Activated CD4-positive, alpha-beta T cell treated with anti-CD3 and anti-CD28 coated beads for 36 hours (primary cell): ENCODE measurements at places on chromosomes 13 and 19. TPM values are rescaled to one million over a fixed set of nuclear protein-coding genes. Genes with fewer than 3 reads are reported as not detected.
A peak's percentile ranks its signal among the peaks of the same experiment; 100 is the strongest.

DNA sequence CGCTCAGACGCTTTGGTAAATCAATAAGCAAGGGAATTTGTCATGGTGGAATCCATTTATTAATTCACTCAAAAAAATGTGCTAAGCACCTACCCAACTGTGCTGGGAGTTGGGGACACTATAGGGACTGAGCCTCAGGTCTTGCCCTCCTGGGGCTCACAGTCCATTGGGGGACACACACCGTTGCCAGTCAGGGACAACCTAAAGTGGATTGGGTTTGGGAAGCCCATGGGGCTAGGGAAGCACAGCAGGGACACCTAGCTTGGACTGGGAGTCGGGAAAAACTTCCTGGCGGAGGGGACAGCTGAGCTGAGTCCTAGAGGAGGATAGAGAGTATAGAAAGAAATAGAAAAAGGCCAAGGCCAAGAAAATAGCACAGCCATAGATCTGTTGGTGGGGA is 8.5 kb downstream of the FOSB start:
- DNase-seq = no peak

DNA sequence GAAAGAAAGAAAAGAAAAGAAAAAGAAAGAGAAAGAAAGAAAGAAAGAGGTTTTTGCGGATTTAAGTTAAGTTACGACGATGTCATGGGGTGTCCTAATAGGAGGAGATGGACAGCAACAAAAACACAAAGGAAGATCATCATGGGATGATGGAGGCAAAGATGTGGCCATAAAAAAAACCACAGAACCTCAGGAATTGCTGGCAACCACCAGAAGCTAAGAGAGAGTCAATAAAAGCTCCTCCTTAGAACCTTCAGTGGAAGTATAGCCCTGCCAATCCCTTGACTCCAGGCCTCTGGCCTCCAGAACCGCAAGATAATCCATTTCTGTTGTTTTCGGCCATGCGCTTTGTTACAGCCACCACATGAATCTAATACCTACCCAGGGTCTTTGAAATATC is 11.5 kb downstream of the PLEKHA4 start:
- no peak for DNase-seq

Gene SELENOV
- total RNA-seq = not detected

DNA sequence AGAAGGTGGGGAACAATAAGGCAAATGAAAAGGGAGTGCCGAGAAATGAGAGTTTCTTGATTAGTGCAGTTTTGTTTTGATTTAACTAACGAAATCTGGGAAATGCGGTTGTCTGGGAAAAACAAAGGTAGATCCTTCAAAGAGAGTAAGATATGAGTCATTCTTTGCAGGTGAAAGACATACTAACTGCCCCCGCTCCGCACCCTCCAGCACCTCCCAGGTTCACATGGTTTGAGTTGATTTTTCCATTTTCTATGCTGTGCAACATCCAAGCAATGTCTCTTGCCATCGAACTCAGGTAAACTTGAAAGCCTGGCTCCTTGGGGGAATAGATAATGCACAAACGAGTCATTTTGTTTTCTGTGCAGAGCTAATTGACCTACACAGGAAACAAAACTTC is 84.1 kb upstream of the KLF12 start:
- DNase-seq = no peak

Gene ZNF850
- total RNA-seq = 10.7 TPM

Gene SMIM24
- total RNA-seq = not detected

Gene APOC4
- total RNA-seq = not detected

DNA sequence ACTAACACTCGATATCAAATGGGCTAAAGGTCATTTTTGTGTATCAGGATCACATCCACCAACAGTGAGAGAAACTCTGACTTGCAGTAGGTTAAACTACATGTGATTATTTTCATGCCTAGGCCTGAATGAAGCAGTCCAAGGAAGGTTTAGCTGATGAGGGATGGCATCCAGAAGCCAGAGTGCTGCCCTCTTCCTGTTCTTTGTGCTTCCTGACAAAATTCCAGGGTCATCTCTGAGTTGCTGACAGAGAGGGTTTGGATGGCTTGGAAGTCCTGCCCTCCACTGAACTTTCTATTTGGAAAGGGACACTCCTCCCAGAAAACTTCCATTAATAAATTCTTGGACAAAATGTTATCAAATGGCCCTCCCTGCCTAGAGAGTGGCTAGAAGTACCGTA is 728.3 kb upstream of the SLC10A2 start:
- no peak for DNase-seq

GRCh38 chr13:28854657-28855056 is 34.5 kb downstream of the MTUS2 start:
- DNase-seq = no peak

Gene PRSS57
- total RNA-seq = not detected

Gene FREM2
- not detected for total RNA-seq

GRCh38 chr19:46299695-46300094 is 2.9 kb downstream of the HIF3A start:
- DNase-seq = no peak

- DNase-seq = no peak
Observed at GRCh38 chr13:85170372-85170771, 628.8 kb downstream of the SLITRK6 start.

Gene HRC
- not detected for total RNA-seq

- DNase-seq = peak; percentile 47
Observed at GRCh38 chr19:48258350-48258749, 2.6 kb upstream of the CARD8 start.

Gene MIR17HG
- total RNA-seq = 13.8 TPM

DNA sequence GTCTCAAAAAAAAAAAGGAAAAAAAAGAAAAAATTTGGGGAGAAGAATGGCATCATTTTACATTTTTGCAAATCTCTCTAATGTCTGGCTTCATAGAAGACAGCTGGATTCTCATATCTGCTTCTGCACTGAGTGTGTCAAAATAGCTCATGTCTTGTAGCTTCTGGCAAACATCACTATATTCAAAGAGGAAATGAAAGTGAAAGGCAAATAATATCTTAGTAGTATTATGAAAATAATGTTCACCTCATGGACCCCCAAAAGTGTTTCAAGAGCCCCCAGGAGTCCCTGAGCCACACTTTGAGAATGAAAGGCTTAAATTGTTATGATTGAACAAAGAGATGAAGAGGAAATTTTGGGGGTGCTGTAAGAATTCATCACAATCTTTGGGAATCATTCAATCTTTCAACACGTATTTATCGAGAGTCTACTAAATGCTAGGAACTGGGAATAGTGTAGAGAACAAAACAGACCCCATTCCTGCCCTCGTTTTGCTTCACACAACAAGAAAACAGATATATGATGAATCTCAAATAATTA is 1.2 kb upstream of the SLC6A16 start:
- no peak for DNase-seq

Gene FBXL3
- 31.6 TPM for total RNA-seq

GRCh38 chr13:27044837-27045570 is 126.6 kb downstream of the USP12 start:
- DNase-seq = no peak

DNA sequence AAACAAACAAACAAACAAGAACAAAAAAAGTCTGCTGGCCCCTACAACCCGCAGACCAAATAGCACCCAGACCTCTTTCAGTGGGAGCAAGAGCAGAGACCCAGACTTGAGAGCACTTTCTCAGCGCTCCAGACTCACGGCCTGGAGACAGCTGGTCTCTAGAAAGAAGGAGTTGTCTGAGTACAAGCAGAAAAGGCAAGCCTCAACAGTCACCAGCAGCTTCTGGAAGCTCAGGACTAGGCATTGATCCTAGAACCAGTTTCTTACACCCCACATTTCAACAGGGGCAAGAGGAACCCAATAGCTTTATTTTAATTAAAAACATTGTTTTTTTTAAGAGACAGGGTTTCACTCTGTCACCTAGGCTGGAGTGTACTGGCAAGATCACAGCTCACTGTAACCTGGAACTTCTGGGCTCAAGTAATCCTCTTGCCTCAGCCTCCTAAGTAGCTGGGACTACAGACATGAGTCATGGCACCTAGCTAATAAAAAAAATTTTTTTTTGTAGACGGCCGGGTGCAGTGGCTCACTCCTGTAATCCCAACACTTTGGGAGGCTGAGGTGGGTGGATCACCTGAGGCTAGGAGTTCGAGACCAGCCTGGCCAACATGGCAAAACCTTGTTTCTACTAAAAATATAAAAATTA is 30.4 kb downstream of the RASL11A start:
- DNase-seq = no peak

Gene GAPDHS
- total RNA-seq = not detected

DNA sequence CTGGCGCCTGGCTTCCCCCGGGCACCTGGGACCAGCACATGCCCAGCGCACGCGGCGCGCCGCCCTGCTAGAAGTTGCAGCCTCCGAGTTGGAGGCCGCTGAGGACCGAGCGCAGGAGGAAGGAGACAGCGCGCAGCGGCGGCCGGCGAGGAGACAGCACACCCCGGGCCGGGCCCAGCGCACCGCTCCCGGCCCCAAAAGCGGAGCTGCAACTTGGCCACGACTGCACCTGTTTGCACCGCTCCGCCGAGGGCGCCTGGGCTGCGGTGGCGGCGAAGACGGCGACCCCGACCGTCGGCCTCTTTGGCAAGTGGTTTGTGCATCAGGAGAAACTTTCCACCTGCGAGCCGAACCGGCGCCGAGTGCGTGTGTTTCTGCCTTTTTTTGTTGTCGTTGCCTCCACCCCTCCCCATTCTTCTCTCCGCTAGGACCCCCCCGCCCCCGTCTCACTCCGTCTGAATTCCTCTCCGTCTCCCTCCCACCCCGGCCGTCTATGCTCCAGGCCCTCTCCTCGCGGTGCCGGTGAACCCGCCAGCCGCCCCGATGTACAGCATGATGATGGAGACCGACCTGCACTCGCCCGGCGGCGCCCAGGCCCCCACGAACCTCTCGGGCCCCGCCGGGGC is at the start of gene SOX1:
Gene SOX1, plus strand, starts transcription at position 34 of the 626 bp plus-strand sequence. Its CDS starts 510 bp downstream, at position 544.
- DNase-seq = peak; percentile 46

Gene COX6B2
- 0.30 TPM for total RNA-seq

Gene SIGLECL1
- total RNA-seq = not detected

DNA sequence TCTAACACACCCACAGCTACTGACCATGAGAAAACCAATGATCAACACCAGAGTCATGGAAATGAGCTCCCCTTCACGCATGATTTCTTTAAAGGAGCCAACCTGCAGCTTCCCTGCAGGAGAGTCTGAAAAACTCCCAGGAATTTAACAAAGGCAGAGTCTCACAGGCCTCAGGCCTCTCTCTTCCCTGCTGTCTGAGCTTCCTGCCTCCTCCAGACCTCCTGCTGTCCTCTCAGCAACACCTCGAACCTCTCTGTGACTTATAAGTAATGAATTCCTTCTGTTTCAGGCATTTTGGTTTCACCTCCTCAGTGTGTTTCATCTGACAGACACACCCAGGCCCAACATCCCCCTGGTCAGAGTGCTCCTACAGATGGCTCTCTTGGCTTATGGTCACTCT is 1044.4 kb downstream of the UQCRFS1 start:
- no peak for DNase-seq

DNA sequence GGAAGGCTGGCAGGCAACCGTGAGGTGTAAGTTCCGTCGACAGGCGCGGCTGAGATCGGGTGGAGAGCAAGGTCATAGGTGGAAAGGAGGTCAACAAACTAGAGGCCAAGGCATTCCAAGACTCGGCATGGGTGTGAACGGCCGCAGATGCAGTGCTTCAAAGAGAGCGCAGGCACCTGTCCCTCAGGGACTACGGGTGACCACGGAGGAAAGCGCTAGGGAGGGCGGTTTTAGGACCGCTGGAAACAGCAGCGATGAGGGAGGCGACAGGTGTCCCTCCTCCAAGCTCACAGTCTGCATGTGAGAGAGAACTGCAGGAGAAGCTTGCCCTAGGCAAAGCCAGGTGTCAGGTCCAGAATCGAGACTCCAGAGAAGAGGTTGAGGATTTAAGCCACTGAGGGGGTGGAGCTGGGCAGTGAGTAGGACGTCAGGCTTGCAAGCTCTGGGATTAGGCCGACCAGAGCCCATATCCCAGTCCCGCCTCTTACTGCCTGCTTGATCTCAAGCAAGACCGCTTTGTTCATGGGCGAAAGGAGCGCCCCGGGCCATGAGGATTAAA is 1.6 kb upstream of the MLNR start:
- no peak for DNase-seq

- no peak for DNase-seq
Observed at GRCh38 chr13:79736356-79736755, 255.4 kb downstream of the NDFIP2 start.

Gene ZNF486
- total RNA-seq = 18.1 TPM

- peak; percentile 66 for DNase-seq
Observed at GRCh38 chr13:57629821-57630235, 1.7 kb upstream of the PCDH17 start.

Gene C19orf18
- 0.46 TPM for total RNA-seq

Gene OR10H1
- total RNA-seq = not detected
